PC-9 (cell line): ENCODE measurements at places on chromosomes 12 and 14.
A peak's percentile ranks its signal among the peaks of the same experiment; 100 is the strongest.

DNA sequence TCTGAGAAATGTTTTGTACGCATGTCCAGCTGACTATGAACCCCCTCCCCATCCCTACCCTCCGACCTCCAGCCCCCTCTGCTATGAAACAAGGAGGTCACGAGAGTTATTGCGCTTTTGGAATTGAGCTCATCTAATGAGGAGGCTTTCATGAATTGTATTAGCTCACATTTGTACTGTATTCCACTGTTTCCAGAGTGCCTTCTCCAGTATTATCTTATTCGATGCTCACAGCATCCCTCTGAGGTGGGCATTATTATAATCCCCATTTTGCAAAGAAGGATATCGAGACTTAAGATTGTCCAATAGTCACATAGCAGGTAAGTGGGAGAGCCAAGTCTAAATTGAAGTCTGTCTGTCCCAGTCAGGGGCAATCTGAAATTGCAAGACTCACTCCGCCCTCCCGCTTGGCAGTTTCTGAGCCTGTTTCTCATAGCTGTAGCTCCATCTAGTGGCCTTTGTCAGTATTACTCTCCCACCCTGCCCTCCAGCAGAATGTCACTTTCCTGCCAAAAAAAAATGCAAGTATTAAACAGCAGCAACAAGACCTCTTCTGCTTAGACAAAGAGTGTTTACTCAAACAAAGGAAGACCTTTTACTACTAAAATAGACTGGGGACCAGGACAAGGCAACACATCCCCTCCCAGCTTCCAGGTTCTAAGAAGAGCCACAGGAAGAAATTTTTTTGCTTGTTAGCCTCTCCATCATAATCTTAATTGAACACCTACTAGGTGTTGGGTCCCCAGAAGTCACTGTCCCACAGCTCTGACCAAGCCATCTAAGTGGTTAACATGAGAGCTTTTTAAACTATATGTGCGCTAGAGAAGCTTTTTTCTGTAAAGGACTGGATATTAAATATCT is 48.6 kb upstream of the TMEM233 start:
- no peak overlapping the region for H3K27ac ChIP-seq
- H3K4me1 ChIP-seq, result no peaks in the 10 kb centered on the region; the same call in 1 of the 2 replicates
- no peaks in the 10 kb centered on the region for H3K36me3 ChIP-seq
- no peaks in the 10 kb centered on the region for H3K27me3 ChIP-seq
- DNase-seq, result peak; percentile 39

GRCh38 chr12:6222078-6222654 is 22.0 kb downstream of the CD9 start:
- H3K4me3 ChIP-seq, result peak overlapping the region; percentile 33; the same call in 1 of the 2 replicates
- peaks cover 26% of the 10 kb centered on the region; the same call in 1 of the 2 replicates for H3K36me3 ChIP-seq
- peaks cover 86% of the 10 kb centered on the region for H3K4me1 ChIP-seq
- no peaks in the 10 kb centered on the region for H3K27me3 ChIP-seq

- no peak for DNase-seq
- peaks cover 26% of the 10 kb centered on the region for H3K4me1 ChIP-seq
- H3K27ac ChIP-seq, result peak overlapping the region; percentile 98
- H3K27me3 ChIP-seq, result no peaks in the 10 kb centered on the region
These were observed 1.3 kb upstream of the ARHGAP5 start for GRCh38 chr14:32075672-32076277.

- H3K4me3 ChIP-seq, result no peak overlapping the region
- no peaks in the 10 kb centered on the region for H3K27me3 ChIP-seq
- no peaks in the 10 kb centered on the region for H3K36me3 ChIP-seq
- DNase-seq, result no peak
These were observed 132.6 kb downstream of the IGF1 start for GRCh38 chr12:102347811-102348210.

GRCh38 chr12:100216337-100216736 is 15.7 kb downstream of the ACTR6 start:
- H3K27ac ChIP-seq, result no peak overlapping the region
- H3K36me3 ChIP-seq, result peaks cover 17% of the 10 kb centered on the region
- H3K4me3 ChIP-seq, result no peak overlapping the region
- no peaks in the 10 kb centered on the region for H3K27me3 ChIP-seq

DNA sequence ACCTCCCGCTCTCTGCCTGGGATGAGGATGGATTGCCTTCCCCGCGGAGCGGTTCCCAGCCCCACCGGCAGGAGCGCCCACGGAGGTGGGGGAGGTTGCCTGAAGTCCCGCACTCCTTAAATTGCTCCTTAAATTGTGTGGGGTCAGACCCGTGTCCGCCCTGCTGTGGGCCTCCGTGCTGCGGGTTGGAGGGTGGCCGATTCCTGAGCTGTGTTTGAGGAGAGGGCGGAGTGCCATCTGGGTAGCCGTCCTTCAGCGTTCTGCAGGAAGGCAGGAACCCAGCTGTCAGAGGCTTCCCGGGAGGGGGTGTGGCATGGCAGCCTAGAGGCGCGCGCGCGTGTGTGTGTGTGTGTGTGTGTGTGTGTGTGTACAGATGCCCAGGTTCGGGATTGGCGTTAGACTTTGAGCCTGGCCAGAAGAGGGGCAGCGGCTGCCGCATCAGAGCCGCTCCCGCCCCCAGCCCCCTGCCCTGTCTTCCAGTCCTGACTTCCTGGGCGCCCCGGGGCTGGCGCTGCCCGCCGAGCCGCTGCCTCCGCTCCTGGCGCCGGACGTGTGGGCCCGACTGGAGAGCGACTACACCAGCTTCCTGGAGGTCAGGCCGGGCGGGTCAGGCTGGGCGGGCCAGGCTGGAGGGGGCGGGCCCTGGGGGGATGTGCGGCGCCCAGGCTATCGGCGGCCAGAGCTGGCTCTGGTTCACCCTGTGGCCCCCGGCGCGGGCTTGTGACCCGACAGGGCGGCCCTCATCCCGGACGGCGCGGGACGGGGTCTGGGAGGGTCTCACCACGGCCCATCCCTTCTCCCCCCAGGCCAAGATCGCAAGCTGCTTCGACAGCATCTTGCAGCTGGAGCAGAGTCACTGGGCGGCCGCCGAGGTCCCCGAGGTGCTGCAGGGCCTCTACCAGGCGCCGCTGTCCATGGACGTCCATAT is 9.2 kb downstream of the EXOC3L4 start:
- H3K4me3 ChIP-seq, result peak overlapping the region; percentile 54
- DNase-seq, result peak; percentile 83
- no peaks in the 10 kb centered on the region for H3K27me3 ChIP-seq
- H3K36me3 ChIP-seq, result no peaks in the 10 kb centered on the region
- no peak overlapping the region; the same call in 1 of the 2 replicates for H3K27ac ChIP-seq

- no peaks in the 10 kb centered on the region for H3K4me1 ChIP-seq
- no peak overlapping the region for H3K27ac ChIP-seq
- no peaks in the 10 kb centered on the region for H3K27me3 ChIP-seq
- no peak overlapping the region for H3K4me3 ChIP-seq
These were observed 76.6 kb upstream of the CEP83 start for GRCh38 chr12:94536040-94536965.

DNA sequence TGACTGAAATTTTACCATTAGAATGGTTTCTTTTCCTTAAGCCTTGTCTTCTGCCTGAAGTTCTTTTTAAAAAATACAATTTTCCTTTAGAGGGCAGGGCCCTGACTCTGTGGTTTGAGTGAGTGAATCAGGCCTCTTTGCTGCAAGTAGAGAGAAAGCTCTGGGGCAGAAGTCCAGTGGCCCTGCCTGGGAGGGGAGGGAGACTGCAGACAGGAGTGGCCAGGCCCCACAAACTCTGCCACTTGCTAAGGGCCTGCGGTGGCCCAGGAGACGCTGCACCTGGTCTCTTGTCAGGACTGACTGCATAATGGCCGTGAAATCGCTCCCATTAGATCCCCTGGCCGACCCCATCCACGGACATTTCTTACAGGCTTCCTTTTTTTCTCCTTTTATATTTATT is 25.5 kb downstream of the TSPAN11 start:
- H3K4me3 ChIP-seq, result no peak overlapping the region
- no peaks in the 10 kb centered on the region for H3K27me3 ChIP-seq
- no peaks in the 10 kb centered on the region for H3K4me1 ChIP-seq
- H3K36me3 ChIP-seq, result no peaks in the 10 kb centered on the region
- DNase-seq, result no peak
- no peak overlapping the region for H3K27ac ChIP-seq
